ENCODE measurements at places on chromosomes 1 and 21.

GRCh38 chr1:52632732-52633290 lies at the start of gene SHISAL2A:
TSS of gene SHISAL2A (plus strand) at chr1:52633168. CDS start at chr1:52633494, 326 bp downstream.
- peak; percentile 35 for DNase-seq

DNA sequence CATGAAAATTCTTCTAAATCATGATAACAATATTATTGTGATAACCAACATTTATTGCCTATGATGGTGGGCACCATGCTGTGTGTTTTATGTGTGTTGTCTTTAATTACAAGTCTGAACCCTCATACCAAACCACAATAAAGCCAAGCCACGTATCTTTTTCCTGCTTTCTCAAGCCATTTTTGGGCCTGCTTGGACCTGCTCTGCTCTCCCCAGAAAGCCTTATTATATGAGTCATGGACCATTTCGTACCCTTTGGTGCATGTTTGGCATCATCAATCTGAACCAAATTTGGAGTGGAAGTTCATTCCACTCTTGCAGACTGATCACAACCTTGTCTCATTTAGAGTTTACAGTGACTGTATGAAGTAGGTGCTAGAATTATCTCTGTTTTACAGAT lies 87.3 kb upstream of the CD53 start:
- DNase-seq: no peak

GRCh38 chr1:175157200-175157599 lies 35.4 kb downstream of the KIAA0040 start:
- DNase-seq: no peak

DNA sequence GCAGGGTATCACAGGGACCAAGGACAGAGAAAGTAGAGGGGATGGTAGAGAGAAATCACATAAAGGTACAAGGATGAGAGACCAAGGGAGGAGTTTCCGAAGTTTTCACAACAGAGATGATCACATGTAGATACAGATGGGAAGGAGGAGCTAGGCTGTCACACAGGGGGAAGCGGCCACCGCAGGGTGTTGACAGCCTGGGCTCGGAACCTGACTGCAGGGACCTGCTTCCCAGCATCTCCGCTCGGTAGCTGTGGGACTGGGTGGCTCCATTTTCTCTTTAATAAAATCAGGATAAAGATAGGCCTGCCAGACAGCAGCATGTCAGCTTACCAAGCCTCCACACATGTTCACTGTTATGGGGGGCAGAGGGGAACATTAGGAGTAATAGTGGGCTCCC lies 32.3 kb downstream of the CDCA8 start:
- no peak for DNase-seq

DNA sequence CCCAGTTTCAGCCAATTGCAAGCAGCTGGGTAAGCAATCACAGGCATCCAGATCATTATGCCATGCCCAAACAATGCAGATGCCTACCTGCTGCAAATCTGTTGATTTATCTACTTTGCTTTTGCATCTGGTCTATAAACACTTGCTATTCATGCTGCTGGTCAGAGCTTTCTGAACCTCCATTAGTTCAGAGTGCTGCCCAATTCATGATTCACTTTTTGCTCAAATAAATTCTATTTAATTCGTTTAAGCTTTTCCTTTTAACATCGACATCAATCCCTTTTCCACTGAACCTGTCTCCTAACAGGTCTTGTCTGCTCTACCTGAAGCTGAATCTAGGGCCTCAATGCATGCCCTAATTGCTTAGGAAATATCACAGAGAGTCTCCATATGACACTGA lies 99.4 kb upstream of the C1orf87 start:
- DNase-seq: no peak

GRCh38 chr1:94828251-94828650 lies 8.1 kb downstream of the SLC44A3 start:
- DNase-seq: no peak

- DNase-seq: no peak
Measured at GRCh38 chr1:41226815-41227434, 15.2 kb downstream of the SCMH1 start.

DNA sequence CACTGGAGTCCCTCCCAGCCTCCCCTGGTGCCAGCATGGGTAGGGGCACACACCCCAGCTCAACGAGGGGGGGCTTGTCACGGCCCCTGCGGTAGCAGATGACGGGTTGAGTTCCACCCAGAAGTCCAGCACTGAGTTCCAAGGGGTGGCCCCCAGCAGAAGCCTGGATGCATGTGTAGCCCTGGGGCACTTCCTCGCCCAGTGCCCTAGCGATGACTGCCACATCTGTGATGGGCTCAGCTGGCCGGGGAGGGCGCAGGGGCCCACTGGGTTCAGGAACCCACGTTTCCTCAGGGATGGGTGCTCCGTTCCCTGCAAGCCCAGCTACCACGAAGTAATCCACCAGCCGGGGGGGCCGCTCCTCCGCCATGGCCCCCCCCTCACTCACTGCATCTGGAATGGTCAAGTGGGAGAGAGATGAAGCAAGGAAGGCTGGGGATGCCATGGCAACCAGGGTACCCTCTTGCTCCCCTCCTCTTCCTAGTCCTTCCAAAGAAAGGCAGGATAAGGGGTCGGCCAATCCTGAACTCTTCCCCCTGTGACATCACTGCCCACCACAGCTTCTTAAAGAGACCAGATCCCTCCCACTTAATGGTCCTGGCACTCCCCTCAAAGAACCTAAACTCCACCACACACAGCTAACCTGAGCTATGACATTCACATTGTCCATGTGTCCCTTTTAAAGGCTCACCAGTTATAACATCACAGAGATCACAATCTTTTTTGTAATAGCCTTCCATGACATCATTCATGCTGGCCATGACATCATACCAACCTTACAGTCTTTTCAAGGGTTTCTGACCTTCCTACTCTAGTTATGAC lies 2.3 kb downstream of the DENND4B start:
- no peak for DNase-seq

DNA sequence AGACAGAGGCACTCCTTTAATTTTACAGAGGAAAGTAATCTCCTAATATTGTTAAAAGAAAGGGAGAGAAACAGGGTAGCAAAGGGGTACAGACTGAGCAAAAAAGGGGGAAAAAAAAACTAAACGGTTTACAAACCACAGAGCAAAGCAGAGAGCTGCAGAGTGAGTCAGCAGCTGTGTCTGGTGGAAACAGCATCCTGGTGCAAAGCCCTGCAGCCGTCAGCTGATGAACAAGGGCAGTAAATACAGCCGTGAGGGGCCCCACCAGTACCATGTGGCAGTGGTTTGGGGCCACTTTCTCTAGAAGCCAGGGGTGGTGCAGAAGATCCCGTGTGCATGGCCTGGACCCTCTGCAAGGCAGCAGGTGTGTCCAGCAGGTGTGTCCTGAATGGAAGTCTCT lies 111.3 kb downstream of the ERG start:
- no peak for DNase-seq

DNA sequence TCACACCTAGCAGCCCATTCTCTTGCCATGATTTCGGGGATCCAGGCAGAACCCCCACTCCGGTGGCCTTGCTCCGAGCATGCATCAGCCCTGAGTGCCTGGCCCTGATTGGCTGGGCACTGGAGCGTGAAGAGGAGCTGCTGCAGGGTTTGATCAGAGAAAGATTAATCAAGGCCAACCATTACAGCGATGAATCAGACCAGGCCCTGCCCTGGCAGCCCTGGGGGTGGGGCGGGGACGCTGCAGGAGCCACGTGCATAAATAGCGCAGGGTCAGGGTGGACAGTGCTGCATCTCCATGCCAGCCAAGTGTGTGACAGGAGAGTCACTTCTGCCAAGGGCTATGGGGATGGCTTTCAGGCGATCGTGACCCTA lies 3.4 kb upstream of the FAM131C start:
- no peak for DNase-seq

DNA sequence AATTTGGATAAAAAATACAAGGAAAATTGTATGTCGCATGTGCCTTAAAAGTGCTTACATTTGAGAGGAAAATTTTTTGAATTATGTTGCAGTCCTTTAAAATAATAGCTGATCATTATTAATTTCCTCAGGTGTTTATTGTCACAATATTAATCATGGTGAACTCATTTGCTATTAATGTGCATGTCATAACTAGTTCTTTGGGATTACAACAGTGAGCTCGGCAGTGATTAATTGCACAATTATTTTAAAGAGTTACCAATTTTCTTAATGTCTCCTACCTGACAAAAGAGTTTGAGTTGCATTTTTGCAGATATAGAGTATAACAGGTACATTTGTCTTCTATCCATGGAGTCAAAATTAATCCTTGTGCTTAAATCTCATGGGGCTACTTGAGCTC lies 854.3 kb downstream of the BRINP3 start:
- no peak for DNase-seq

GRCh38 chr1:14596591-14596990 lies 1.9 kb upstream of the KAZN start:
- no peak for DNase-seq

DNA sequence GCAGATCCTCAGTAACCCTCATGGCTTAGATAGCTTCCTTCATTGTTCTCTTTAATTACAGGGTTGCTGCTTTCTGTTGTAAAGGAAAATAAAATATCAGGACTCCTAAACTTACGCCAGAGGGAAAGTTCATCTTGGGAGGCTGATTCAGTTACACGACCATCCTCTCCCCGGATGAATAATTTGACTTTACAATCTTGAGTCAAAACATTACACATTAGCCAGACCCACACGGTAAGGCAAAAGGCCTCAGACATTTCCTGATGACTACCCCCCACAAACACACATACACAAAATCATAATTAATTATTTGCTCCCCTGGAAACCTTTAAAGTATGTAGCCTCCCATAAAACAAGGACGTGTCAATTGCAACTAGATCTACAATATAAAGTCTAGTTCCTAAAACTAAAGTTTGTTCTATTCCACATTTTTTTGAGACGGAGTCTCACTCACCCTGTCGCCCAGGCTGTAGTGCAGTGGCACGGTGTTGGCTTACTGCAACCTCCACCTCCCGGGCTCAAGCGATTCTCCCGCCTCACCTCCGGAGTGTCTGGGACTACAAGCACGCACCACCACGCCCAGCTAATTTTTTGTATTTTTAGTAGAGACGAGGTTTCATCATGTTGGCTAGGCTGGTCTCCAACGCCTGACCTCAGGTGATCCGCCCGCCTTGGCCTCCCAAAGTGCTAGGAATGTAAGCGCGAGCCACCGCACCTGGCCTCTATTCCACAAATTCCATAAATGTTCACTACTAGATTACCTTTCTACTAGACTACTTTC lies 830 bp upstream of the PRDX1 start:
- no peak for DNase-seq

GRCh38 chr21:14306126-14306907 lies 76.6 kb downstream of the HSPA13 start:
- no peak for DNase-seq

- DNase-seq: no peak
Measured at GRCh38 chr1:96187020-96187419, 534.6 kb upstream of the PTBP2 start.

GRCh38 chr21:35525443-35525842 lies 476.3 kb upstream of the RUNX1 start:
- no peak for DNase-seq

DNA sequence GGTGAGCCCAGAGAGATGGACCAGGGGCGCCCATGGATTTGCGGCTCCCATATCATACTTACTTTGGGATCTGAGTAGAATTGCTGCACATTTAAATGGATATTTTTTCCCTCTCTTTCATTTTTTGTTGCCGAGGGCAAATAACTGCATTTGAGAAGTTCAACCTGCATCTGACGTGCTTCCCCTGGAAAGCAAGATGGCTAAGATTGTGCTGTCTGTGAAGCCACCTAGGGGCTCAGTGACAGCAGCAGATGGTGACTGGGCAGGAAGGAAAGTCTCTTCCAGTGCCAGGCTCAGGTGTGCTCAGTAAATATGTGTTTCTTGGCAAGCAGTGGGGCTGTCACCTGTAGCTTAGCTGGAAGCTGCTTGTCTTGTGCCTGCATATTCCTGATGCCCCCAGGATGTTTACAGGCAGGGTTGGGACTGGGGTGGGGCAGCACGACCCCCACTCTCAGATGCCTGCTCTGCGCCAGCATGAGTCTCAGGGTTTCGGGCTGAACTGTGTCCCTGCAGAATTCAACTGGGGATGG lies 59.8 kb upstream of the ETV3 start:
- no peak for DNase-seq

DNA sequence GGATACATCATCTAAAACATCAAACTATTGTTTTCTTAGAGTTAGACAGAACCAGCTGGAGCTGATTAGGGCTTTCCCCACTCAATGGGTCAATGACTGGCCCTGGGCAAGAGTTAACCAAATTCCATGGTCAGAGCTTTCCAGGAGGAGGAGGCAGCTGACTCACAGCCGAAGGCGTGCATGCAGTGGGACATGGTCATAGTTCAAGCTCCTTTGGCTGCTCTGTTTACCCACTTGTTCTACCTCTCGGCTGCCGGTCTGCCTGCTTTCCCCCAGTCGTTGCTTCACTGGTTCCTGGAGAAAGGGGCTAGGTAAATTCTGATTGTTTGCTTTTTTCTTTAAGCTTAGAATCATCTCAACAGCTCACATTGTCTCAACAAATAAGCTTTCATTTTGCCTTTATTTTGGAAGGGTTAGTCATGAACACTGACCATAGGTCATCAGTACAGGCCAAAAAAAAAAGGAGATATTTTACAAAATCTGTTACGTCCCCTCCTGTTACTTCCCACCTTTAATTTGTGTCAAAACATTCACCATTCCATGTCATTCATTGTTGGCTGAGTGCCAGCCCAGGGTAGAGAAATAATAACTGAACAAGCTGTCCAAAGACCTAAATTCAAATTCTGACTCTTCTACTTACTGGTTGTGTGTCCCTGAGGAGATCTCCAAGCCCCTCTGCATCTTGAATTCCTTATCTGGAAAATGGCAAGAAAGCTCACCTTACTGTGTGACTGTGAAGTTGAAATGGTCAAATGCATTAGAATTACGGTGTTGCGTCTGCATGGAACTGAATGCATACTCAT lies 12.0 kb downstream of the MAB21L3 start:
- peak; percentile 40 for DNase-seq

GRCh38 chr1:227318853-227319607 lies 738 bp upstream of the CDC42BPA start:
- DNase-seq: peak; percentile 55

Data from HuH-7.5 (cell line).